Ascending aorta (tissue), 2 donors: ENCODE measurements at places on chromosomes 5 and 9. TPM values are rescaled to one million over a fixed set of nuclear protein-coding genes. Genes with fewer than 3 reads are reported as not detected.
A peak's percentile ranks its signal among the peaks of the same experiment; 100 is the strongest.

GRCh38 chr5:77431286-77431685 is 60.8 kb downstream of the WDR41 start:
- no peak for DNase-seq
- H3K4me3 ChIP-seq: no peak overlapping the region

- DNase-seq: no peak
- H3K4me3 ChIP-seq: no peak overlapping the region
- no peaks in the 10 kb centered on the region for H3K4me1 ChIP-seq
- no peaks in the 10 kb centered on the region for H3K27me3 ChIP-seq
- no peak overlapping the region for H3K27ac ChIP-seq
Observed at GRCh38 chr5:144332265-144332664, 161.6 kb downstream of the KCTD16 start.

GRCh38 chr5:172420235-172420939 is 33.9 kb downstream of the SH3PXD2B start:
- H3K27me3 ChIP-seq: no peaks in the 10 kb centered on the region
- DNase-seq: peak; percentile 89
- peaks cover 10% of the 10 kb centered on the region for H3K4me1 ChIP-seq
- H3K36me3 ChIP-seq: no peaks in the 10 kb centered on the region
- H3K27ac ChIP-seq: peak overlapping the region; percentile 81
- H3K4me3 ChIP-seq: no peak overlapping the region

DNA sequence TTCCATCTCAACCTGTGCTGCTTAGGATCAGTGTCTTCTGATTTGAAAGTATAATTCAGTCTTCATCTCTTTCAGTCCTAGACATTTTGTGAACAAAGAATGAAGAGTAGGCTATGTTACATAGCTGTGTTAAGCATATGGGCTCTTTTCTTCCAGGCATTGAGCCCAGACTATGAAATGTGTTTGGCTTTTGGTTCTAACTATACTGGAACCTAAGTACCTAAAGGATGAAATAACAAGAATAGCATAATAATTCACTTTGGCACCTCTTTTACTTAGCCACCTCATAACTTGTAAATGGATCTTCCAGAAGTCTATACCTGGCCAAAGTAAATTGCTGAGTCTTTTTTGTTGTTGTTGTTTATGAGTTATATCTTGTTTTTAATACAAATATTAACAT is 71.4 kb downstream of the SLF1 start:
- H3K4me1 ChIP-seq: no peaks in the 10 kb centered on the region
- H3K4me3 ChIP-seq: no peak overlapping the region
- no peaks in the 10 kb centered on the region for H3K36me3 ChIP-seq
- H3K27ac ChIP-seq: no peak overlapping the region

- DNase-seq: no peak
- H3K27ac ChIP-seq: no peak overlapping the region
- no peaks in the 10 kb centered on the region for H3K4me1 ChIP-seq
- no peaks in the 10 kb centered on the region for H3K27me3 ChIP-seq
- no peak overlapping the region for H3K4me3 ChIP-seq
Observed at GRCh38 chr9:20701060-20701459, 17.0 kb downstream of the FOCAD start.

- H3K4me1 ChIP-seq: no peaks in the 10 kb centered on the region
- no peak overlapping the region for H3K27ac ChIP-seq
- H3K27me3 ChIP-seq: no peaks in the 10 kb centered on the region
Observed at GRCh38 chr9:71984403-71984802, 73.0 kb downstream of the C9orf85 start.

GRCh38 chr9:136143215-136144001 is 24.7 kb upstream of the TMEM250 start:
- no peak overlapping the region for H3K4me3 ChIP-seq
- DNase-seq: no peak
- H3K4me1 ChIP-seq: no peaks in the 10 kb centered on the region
- no peaks in the 10 kb centered on the region for H3K27me3 ChIP-seq
- no peaks in the 10 kb centered on the region for H3K36me3 ChIP-seq

GRCh38 chr9:93569621-93570174 is 6.7 kb upstream of the PHF2 start:
- peaks cover 6% of the 10 kb centered on the region for H3K4me1 ChIP-seq
- H3K27ac ChIP-seq: no peak overlapping the region
- no peak overlapping the region for H3K4me3 ChIP-seq

DNA sequence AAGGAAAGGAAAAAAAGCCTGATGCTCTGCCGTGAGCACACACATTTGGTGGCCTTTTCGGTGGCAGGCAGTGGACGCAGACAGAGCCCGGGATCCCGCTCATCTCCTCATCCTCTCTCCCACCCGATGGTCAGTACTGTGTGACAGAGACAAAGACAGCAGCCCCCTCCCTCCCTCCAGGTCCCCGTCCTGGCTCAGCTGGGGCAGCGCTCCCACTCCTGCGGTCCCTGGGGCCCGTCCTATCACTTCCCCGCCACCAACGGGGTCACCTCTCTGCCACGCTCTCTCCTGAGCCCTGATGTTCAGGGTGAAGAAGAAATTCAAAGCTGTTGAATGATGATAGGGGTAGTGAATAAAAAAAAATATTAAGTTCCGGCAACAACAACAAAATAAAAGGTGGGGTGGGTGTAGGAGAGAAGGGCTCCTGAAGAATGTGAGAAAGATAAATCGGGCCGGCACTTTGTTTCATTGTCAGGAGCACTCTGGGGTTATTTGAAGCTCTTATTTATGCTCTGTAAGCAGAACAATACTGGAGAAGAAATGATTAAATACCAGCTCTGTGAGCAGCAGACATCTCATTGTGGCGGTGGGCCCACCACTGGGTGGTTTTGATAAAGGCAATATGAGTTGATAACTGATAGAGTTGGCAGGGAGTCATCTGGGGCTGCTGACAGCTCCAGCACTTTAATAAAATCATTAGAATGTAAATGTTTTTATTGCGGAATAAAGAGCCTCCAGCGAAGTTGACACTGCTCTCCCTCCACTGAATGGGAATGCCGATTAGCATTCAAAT is 417.7 kb downstream of the IRX1 start:
- DNase-seq: no peak
- no peaks in the 10 kb centered on the region for H3K27me3 ChIP-seq
- no peaks in the 10 kb centered on the region for H3K4me1 ChIP-seq

GRCh38 chr5:110347781-110348180 is 378.7 kb downstream of the TMEM232 start:
- peaks cover 6% of the 10 kb centered on the region for H3K4me1 ChIP-seq
- H3K36me3 ChIP-seq: no peaks in the 10 kb centered on the region
- no peaks in the 10 kb centered on the region for H3K27me3 ChIP-seq
- DNase-seq: no peak
- no peak overlapping the region for H3K27ac ChIP-seq
- no peak overlapping the region for H3K4me3 ChIP-seq

GRCh38 chr5:72268753-72269410 is 51.2 kb downstream of the MRPS27 start:
- H3K36me3 ChIP-seq: no peaks in the 10 kb centered on the region
- no peak overlapping the region for H3K27ac ChIP-seq
- peaks cover 17% of the 10 kb centered on the region for H3K4me1 ChIP-seq
- no peak overlapping the region for H3K4me3 ChIP-seq
- DNase-seq: no peak
- H3K27me3 ChIP-seq: no peaks in the 10 kb centered on the region

GRCh38 chr5:152542741-152543140 is 137.7 kb upstream of the NMUR2 start:
- H3K4me3 ChIP-seq: no peak overlapping the region
- no peaks in the 10 kb centered on the region for H3K36me3 ChIP-seq
- no peak for DNase-seq
- H3K4me1 ChIP-seq: no peaks in the 10 kb centered on the region
- H3K27ac ChIP-seq: no peak overlapping the region
- no peaks in the 10 kb centered on the region for H3K27me3 ChIP-seq

DNA sequence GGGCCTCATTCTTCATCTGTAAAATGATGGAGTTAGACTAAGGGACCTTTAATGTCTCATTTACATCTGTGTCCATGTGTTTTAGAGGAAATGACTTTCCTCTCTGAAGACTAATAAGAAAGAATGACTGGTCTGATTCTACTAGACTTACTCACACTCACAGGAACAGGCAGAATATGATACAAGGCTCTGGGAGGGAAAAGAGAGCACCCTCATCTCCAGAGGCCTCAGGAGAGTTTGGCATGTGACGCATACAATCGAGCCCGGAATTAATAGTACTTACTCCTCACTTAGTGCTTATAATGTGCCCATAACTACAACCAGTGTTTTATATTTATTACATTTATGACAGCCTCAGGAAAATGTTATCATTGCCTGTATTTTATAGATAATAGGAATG is 608.7 kb downstream of the KCTD16 start:
- H3K4me1 ChIP-seq: no peaks in the 10 kb centered on the region
- no peak overlapping the region for H3K4me3 ChIP-seq
- no peak overlapping the region for H3K27ac ChIP-seq
- DNase-seq: no peak
- no peaks in the 10 kb centered on the region for H3K36me3 ChIP-seq

DNA sequence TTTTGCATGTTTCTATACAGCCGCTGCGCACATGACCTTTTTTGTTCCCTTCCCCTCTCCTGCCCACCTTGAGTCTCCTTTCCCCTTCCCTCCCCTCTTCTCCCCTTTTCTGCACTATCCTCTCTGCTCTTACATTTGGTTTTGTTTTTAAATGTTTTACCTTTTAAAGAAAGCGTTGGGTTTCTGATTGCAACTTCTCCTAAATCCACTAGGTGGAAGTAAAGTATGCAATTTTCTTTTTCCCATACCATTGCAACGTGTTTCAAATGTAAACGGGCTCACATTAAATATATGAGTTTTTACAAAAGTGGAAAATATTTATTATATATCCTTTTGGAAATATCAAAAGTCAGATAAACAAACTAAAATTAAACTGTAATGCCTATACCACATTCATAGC is 500.9 kb downstream of the DIRAS2 start:
- no peak overlapping the region for H3K4me3 ChIP-seq
- H3K4me1 ChIP-seq: no peaks in the 10 kb centered on the region
- no peaks in the 10 kb centered on the region for H3K27me3 ChIP-seq
- H3K27ac ChIP-seq: no peak overlapping the region

- peak; percentile 51 for DNase-seq
- peaks cover 44% of the 10 kb centered on the region for H3K4me1 ChIP-seq
- peak overlapping the region; percentile 94 for H3K27ac ChIP-seq
- peaks cover 6% of the 10 kb centered on the region for H3K36me3 ChIP-seq
Observed at GRCh38 chr9:134707031-134707680, 65.6 kb downstream of the COL5A1 start.

Gene SAXO1
- 0.11 TPM for total RNA-seq

Gene SOX30
- total RNA-seq: not detected

Gene NUTM2F
- not detected for total RNA-seq

Gene RASGEF1C
- total RNA-seq: not detected

Gene CARD9
- total RNA-seq: 0.43 TPM

Gene SPINK5
- total RNA-seq: not detected
